ENCODE measurements at places on chromosomes 4 and X.

DNA sequence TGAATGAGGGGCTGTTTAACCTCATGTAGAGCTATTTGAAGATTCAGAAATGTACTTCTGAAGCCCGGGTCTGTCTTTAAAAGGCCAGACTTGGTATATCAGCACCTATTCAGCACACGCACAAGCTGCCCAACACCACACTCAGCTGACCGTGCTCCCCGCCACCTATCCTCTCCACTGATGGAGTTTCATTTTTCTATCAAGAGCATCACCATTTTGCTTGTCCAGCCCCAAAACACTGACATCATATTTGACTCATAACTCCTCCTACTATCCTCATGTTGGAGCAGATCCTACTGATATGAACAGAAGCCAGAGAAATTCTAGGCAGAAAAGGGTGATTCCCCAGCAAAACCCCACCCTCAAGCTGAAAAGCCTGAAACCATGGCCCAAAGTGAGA lies 100.3 kb downstream of the SORBS2 start:
- DNase-seq: no peak

- no peak for DNase-seq
Observed at GRCh38 chr4:5954056-5954760, 61.3 kb upstream of the CRMP1 start.

- peak; percentile 46 for DNase-seq
Observed at GRCh38 chr4:680551-680927, 6.2 kb downstream of the MYL5 start.

- peak; percentile 14 for DNase-seq
Observed at GRCh38 chrX:48761674-48762471, at the start of gene GLOD5. Gene GLOD5, plus strand, starts transcription at chrX:48761747. Its CDS starts 44 bp downstream, at chrX:48761791.

DNA sequence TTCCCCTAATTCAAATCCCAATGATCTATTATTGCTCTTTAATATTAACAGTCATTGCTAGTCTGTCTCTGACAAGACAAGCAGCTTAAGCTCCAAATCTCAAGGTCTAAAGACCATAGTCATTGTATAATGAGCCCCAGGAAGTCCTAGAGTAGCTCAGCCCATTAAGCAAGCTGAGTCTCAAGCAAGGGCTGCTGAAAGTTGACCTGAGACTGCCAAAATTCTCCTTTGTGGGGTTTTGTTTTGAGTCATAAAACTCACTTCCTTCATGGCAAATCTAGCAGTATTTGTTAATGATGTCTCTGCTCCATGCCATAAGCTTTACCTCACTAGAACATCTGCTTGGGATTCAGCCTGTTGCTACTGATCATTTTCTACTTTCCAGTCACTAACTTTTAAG lies 313.2 kb downstream of the ANTXR2 start:
- DNase-seq: no peak

GRCh38 chr4:83149865-83150652 lies 35.5 kb upstream of the PLAC8 start:
- DNase-seq: no peak

DNA sequence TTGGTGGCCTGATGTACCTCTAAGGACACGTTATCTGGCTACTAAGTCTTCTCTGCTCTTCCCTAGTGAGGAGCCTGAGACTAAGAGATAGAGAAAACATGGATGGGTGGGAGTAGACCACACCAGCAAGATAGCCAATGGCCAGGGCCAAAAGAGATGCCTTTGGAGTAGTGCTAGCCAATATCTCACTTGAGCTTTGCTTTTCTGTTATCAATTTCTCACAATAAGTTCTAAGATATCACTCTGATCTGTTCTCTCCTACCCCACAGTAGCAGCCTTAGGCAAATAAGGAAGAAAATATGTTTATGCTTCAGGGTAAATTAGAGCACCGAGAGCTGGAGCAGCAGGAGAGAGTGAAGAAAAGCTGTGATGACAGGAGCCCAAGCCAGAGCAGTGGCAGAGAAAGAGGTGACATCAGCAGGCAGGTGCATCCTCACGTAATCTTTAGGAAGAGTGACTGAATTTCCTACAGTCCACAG lies 343.9 kb upstream of the NOCT start:
- no peak for DNase-seq

DNA sequence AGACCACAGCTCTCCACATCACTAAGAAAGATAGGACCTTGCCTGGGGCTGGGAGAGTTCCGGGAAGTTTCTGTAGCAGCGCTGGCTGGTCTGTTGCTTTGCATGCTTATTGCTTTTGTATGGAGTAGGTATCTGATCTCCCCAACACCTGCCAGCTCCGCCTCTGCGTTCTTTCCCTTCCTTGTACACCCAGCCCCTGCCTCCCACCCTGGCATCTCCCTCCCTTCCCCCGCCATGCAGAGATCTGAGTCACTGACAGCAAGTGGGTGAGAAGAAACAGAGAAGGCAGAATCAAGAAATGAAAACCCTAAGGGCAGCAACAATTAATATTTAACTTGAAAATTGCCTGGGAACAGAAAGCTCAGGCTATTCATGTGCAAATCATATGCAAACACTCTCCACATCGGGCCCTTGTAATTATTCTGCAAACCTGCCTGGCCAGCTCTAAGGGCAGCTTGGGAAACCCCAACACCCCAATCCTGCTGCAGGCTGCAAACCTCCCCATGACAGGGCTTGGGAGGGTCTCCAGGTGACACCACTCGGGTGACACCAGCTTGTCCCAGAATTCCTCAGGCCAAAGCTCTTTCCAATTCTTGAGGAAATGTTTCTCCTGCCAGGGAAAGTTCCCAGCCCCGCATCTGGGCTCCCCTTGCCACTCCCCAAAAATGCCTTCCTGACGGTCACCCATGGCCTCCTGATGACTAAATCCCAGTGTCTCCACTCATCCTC lies 257.2 kb downstream of the FBXW7 start:
- no peak for DNase-seq

DNA sequence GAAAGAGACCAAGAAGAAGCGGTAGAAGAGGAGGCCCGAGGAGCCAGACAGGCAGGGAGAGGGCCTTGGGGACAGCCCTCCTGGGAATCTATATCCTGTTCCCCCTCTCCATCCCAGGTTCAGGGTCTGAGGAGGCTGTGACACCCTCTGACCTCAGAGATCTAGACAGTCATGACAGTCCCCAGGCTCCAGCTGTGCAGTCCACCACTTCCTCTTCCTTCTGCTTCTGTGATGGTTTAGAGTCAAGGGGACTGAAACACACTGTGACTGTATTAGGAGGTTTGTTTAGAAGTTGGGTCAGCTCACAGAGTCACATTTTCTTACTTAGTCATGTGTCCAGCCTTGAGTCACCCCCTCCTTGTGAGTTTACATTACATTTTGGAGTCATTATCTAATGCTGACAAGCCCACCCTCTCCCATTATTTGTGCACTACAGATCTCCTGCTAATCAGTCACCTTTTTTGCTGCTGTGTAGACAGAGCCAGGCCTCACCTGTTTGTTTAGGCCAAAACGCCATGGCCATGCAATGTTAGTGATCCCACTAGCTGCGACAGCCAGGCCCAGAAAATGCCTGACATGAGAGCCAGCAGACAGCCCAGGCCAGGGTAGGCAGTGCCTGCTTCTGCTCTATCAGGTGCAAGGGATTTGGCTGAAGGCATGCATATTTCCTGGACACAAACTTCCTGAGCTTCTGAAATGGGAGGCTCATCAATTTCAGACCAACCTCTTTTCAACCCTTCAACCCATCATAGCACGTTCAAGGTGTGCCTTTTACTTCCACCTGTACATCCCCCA lies 26.0 kb downstream of the MANBA start:
- DNase-seq: peak; percentile 26

GRCh38 chr4:39235696-39236095 lies 53.4 kb downstream of the WDR19 start:
- no peak for DNase-seq

- no peak for DNase-seq
Observed at GRCh38 chr4:76256032-76256431, 4.5 kb downstream of the FAM47E start.

GRCh38 chr4:3223956-3224748 lies 24.8 kb upstream of the MSANTD1 start:
- no peak for DNase-seq

- DNase-seq: no peak
Observed at GRCh38 chrX:84634201-84634782, 132.0 kb upstream of the HDX start.

DNA sequence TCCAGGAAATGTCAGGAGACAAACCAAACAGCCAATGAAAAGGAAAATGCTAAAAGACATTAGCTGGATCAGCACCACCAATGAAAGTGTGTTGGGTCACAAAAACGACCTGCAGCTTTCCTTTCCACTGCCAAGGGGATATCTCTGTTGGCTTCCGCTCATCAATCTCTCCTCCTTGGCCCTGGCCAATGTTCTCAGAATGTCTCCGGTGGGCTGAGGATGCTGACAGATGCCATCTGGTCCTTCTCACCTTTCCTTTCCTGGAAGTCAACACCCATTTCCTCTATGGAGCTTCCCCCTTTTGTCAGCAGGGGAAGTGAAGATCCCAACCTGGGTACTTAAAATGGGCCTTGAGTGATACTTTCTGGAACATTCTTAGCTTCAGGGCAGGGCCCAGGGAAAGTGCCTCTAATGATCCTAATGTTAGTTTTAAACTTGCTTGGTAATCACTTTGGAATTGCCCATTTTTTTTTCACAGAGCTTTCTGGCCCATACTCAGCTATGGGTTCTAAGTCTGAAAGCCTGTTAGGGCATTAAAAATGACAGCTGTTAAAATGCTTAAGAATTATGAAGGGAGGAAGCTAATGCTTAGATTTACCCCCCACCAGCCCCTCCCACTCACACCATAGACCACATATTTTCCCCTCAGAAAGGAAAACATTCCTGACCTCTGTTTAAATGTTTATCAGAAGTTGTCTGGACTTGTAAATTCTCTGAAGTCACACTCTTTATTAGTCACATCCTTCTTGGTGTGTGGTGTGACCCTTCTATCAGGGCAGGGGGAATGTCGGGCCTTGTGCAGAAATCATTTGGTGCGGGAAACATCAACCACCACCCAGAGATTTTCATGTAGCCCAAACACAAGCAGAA lies 29.2 kb downstream of the IGFBP7 start:
- DNase-seq: no peak

DNA sequence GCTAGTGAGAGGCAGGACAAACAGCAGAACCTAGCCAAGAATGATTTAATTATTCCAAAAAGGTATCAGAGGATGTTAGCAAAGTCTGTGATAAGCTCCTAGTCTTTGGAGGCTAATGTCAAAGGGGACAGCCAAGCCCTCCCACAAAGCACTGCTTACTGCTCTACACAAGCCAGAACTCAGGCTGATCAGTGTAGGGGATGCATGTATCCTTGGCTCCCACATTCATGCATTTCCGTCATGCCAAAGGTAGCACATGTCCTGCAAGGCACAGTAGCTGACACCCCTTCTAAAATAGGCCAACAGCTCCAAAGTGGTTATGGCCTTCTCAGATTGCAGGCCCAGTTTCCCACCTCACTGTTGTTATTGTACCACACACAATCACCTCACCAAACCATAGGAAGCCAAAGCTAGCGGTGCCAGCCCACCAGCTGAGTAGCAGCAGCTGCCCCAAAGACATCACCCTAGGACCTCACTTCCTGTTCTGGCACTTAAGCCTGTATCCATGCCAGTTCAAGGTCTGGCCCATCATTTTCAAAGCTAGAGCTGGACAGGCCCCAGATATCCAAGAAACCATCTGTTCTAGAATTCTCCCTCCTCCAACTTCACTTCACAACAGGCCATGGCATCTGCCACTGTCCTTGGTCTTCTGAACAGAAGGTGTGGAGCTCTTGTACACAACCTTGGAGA lies 40.9 kb downstream of the TSPAN5 start:
- DNase-seq: no peak

DNA sequence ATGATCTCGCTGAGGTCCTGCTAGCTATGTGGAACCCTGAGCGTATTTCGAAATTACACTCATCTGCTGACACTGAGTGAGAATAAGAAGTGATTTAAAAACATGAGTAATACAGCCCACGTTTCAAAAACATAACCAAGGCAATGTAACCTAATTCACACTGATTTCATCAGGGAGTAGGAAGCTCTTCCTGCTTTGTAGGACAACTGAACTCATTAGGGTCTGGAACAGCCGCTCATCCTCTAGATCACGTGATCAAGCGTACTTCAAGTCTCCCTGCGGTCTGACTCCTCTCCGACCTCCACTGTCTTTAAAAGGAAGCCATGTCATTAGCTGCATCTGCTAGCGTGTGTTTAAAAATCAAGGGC lies 138.0 kb downstream of the NSUN7 start:
- no peak for DNase-seq

GRCh38 chrX:1754077-1754476 lies 139.2 kb downstream of the ASMT start:
- no peak for DNase-seq

DNA sequence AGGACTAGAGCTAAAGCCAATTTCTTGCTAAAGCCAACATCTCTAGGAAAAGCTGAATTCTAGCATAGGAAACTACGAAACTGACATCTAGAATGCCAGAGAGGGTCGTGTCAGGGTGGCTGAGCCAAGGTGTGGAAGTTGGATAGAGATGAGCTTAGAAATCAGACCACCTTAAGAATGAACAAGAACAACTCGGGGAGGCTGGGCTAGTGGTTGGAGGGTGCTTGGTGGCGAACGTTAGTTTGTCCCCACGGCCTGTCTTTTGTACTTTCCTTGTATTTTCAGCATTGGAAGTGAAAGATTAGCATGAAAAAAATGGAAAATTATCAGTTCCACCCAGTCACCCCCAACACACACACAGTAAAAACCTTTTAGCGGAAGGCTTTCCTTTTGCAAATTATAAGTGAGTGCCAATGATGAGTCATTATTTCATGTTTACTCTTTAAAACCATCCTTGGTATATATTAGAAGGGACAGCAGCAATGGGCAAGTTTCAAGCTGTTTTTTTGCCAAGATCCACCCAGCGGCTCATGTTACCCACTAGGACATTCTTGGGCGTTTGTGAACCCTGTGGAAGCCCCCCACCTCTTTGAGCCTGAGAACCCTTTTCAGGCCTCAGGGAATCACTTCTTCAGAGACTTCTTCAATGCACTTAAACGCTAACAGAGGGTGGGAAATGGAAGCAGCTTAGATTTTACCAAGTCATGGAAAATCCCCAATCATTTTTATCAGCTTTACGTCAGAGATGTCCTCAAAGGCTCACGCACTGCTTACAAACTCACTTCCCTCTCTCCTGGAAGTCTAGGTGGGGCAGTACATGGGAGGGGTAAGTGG lies 4.9 kb upstream of the PPEF1 start:
- no peak for DNase-seq

DNA sequence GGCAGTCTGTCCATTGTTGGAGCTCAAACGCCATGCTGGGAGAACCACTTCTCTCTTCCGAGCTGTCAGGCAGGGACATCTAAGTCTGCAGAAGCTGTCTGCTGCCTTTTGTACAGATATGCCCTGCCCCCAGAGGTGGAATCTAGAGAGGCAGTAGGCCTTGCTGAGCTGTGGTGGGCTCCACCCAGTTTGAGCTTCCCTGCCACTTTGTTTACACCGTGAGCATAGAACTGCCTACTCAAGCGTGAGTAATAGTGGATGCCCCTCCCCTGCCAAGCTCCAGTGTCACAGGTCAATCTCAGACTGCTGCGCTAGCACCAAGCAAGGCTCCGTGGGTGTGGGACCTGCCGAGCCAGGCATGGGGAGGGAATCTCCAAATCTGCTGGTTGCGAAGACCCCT lies 145.7 kb downstream of the VSIG4 start:
- DNase-seq: peak; percentile 36

- DNase-seq: no peak
Observed at GRCh38 chr4:113031212-113031611, 18.2 kb upstream of the ANK2 start.

Measured in CD4-positive, alpha-beta T cell treated with Interferon alpha-2 for 1 hour (primary cell).